ENCODE measurements at places on chromosomes 4 and X.

DNA sequence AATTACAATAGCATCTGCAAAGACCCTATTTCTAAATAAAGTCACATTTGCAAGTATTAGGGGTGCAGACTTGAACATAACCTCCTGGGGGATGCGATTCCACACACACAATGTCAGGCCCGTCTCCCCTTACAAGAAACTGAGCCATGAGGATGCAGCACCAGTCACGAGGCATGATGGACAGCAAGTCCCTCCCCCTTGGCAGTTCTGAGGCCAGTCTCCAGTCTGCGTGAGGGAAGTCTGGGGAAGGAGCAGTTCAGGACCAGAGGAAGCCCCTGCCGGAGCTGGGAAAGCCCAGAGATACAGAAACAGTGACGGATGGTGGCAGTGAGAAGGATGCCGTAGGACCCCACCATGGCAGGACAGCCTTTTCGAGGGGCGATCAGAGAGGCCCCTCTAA is 9.4 kb downstream of the FAM53A start:
- DNase-seq, result no peak

DNA sequence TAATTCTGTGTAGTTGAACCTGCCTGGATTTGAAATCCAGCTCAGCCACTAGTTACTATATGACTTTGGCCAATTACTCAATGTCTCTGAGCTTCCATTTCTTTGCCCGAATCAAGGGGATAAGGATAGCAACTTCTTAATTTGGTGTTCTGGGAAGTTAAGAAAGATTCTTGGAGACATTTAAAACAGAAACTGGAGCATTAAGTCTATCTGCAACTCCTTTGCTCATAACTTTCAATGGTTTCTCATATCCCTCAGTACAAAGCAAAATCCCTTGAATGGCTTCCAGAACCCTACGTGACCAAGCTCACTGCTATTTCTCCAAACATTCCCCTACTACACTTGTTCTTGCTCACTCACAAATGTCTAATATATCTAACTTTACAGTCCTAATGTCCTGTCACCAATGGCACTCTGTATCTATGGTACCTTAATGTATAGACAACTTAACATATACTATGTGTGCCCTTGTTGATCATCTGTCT is 849.1 kb upstream of the SLIT2 start:
- no peak for DNase-seq

GRCh38 chr4:110668463-110669235 is 45.8 kb upstream of the PITX2 start:
- DNase-seq, result no peak

GRCh38 chr4:82123934-82124333 is 249.9 kb downstream of the HNRNPD start:
- DNase-seq, result no peak

DNA sequence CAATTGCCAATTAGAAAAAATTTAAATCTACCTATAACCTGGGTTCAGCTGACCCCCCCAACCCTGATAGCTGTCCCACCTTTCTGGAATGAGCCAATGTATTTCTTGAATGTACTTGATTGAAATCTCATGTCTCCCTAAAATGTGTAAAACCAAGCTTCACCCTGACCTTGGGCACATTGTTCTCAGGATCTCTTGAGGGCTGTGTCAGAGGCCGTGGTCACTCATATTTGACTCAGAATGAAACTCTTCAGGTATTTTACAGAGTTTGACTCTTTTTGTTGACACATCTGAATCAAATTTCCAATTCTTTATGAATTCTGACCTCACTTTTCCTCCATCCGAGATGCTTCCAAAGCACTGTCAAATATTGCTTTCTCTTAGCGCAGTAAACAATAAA is 115.3 kb upstream of the BEND4 start:
- DNase-seq, result no peak
